PC-9 (cell line): ENCODE measurements at places on chromosomes 1 and 21.

DNA sequence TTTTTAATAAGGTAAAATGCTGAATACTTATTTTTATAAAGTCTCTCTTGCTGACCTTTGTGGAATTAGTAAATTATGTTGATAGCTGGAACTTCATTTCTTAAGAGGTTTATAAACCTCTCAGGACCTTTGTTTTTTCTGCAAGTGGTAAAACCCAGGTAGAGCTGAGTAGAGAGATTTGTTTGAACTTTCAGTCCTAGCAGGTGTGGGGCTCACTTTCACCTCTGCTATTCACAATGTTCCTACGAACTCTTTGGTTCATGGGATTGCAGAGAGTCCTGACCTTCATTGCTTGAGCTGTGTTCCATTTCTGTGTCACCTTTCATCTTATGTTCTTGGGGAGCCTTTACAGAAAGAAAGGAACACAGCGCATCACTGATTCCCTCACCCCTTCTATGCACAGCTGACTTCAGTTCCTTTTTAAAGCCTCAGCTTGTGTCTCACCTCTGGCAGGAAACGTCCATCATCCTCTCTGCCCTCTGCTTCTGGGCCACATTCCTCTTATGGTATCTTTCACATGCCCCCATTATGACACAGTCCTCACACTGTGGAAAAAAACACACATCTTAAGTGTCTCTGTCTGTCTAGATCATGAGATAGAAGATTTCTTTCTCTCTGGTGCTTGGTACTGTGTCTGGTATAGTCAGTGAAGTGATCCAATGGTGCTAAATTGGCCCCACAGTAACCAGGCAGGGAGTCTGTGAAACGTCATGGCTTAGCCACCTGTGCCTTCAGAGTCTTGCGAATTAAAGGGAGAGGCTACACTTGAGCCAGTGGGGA lies 262.5 kb upstream of the B3GALT2 start:
- DNase-seq: no peak

DNA sequence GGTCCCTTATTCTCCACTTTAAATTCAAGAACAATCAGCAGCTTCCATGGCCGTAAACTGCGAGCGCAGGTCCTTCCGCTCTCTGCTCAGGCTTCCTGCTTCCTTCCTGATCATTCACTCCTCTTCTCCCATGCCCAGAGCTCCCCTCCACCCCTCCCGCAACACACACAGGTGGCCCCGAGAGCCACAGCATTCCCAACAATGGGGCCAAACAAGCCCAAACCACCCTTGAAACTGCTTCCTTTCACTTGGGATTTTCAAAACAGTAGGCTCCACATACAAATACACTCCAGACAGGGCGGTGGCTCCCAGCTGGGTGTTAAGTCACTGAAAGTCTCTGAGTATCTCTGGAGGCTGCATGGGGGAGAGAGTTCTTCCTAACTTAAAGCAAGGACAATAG lies 11.4 kb downstream of the FAM89A start:
- no peak for DNase-seq

DNA sequence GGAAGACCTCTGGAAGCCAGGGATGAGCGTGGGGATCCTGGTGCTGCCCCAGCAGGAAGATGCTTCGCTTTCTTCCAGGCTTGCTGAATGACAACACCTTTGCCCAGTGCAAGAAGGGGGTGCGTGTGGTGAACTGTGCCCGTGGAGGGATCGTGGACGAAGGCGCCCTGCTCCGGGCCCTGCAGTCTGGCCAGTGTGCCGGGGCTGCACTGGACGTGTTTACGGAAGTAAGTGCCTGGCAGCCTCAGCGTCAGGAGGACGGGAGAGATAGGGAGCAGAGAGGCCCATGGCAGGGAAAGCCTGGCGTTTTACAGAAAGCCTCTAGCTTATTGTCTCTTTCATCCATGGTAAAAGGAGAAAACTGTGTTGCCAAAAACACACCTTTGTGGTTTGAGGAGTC lies 23.5 kb downstream of the PHGDH start:
- no peak for DNase-seq

GRCh38 chr1:165671526-165671925 lies 26.8 kb downstream of the ALDH9A1 start:
- no peak for DNase-seq

GRCh38 chr21:44874497-44875315 lies 1.2 kb upstream of the PTTG1IP start:
- DNase-seq: peak; percentile 51

DNA sequence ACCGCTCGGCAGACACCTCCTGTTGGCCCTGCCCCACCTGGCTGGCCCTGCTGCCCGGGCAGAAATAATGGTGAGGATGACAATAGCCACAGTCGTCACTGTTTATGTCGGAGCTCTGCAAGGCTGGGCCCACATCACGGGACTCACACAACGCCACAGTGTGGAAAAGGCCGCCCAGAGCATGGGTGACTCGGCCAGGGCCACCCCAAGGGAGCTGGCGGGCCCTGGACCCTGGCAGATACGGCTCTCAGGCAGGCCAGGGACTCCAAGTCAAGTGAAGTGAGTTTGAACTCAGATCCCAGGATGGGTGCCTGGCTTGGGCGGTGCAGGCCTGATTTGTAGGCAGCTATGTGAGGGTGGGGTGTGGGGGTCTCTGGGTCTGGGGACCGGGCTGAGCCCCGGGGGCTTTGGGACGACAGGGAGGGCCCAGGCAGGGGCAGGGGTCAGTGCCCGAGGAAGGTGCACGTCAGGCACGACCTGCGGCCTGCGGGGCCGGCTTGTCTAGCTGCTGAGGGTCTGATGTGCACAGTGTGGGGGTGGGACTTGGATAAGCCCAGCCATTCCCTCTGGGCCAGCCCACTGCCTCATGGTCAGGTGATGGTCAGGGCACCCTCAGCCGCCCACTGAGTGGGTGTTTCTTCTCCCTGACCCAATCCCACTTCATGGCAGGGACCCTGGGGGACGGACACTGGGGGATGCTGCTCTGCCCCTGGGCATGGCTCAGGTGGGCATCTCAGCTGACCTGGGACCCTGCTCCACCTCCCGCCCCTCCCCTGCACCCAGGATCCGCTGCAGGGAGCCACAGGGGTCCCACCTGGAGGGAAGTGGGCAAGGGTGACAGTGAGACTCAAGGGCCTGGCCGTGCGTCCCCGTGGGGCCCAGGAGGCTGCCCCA lies 1.0 kb downstream of the RNF223 start:
- DNase-seq: peak; percentile 52

- DNase-seq: no peak
These were observed 31.1 kb downstream of the PROK1 start for GRCh38 chr1:110481968-110482623.
